Stimulated activated CD4-positive, alpha-beta T cell treated with anti-CD3 and anti-CD28 coated beads, TNF-alpha, amount 100 ng/mL, for 24 hours (primary cell): ENCODE measurements at places on chromosomes 7 and 10.

- no peak for DNase-seq
Observed at GRCh38 chr10:98488669-98489430, 42.1 kb upstream of the HPS1 start.

GRCh38 chr10:35089611-35090161 is 455 bp downstream of the CUL2 start:
- peak; percentile 2 for DNase-seq

GRCh38 chr10:125222515-125223308 is 62.3 kb upstream of the CTBP2 start:
- DNase-seq: no peak

DNA sequence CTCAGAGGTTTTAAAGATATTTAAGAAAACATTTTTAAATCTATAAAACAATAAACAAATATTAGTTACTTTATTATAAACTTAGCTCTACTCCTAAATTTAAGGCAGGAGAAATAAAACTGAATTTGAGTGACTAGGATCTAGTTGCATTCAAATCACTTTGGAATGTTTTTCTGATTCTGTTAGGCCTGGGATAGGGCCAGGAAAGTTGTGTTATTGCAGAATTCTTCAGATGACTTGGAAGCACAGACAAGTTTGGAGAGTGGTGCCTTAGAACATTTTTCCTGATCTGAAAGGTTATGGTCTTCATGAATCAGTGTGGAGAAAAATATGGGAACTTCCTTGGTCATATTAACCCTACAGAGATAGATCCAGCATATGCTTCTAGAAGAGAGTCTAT is 15.6 kb upstream of the SLC25A13 start:
- no peak for DNase-seq

DNA sequence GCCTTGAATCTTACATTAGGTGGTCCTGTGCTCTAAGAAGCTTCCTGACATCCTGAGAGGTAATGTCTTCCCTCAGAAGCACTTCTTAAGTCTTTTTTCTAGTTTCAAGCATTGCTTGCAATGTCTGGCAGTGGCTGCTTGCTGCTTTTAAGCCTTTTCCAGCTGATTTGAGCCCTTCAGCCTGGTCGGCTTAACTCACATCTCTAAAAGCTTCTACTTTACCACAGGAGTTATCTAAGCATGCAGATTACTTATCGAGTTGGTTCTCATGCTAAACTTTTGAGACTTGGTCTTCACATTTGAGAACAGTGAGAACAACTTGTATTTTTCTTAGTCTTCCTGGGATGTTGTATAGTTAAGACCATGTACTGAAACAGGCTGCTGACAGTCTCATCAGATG is 3.9 kb downstream of the LRMDA start:
- DNase-seq: no peak

- DNase-seq: no peak
Observed at GRCh38 chr10:44993922-44994751, 6.6 kb upstream of the ZNF22 start.

- no peak for DNase-seq
Observed at GRCh38 chr7:35286986-35287385, 33.1 kb upstream of the TBX20 start.

DNA sequence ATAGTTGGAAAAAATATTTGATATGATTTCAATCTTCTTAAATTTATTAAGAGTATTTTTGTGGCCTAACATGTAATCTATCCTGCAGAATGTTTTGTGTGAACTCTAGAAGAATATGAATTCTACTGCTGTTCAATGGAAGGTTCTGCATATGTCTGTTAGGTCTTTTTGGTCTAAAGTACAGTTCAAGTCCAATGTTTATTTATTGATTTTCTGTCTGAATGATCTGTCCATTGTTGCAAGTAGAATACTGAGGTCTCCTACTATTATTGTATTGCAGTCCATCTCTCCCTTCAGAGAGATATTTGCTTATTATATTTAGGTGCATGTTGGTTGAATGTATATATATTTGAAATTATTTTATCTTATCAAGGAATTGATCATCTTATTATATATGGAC is 18.9 kb upstream of the DYNC1I1 start:
- DNase-seq: no peak

DNA sequence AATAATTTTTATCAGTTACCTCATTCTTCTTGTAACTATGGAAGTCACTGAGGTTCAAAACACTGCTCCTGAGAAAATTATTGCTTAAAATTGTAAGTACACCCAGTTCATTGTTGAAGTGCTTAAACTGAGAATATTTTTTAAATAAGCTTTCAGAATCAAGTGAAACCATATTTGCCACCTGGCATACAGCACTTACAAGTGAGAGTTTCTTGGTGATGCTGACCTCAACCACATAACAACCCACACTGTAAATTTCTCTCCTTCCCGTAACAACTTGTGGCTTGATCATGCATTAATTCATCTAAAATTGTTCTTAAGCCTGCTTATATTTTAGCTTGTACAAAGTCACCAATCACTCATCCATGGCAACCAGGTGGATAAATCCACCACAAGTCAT is 34.0 kb downstream of the IMMP2L start:
- DNase-seq: no peak

- DNase-seq: no peak
Observed at GRCh38 chr10:62076891-62077290, 175.4 kb downstream of the ARID5B start.

GRCh38 chr7:102317231-102318059 is 30.8 kb downstream of the SH2B2 start:
- DNase-seq: no peak

DNA sequence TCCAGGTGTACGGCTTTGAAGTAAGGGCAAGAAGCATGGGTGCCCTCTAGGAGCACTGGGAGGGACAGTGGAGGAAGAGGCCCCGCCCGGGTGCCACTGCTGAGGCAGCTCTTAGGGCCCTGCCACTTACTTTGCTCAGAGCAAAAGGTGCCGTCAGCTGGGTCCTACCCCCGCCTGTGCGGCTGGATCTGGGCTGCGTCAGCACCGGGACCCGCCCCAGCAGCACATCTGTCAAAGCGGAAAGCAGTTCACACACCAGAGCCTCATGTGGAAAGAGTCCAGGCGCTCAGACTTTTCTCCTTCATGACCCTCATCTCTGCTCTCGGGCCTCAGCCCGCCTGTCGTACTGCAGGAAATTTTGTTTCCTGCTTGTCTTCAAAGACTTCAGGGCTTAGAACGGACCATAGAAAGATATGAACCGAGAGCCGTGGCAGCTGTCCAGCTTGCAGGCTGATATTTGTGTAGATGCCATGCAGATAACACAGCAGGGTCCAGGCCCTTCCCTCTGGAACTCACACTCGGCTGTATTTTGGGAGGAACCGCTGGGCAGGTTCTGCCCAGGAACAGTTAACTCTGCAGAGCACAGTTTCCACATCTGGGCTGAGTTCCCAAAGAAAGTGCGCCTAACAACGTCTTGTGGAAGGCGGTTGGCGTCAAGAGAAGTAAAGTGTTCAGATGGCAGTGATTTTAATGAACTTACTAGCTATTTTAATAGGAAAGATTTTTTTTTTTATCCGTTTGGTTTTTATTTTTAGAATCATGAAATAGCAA is 44.3 kb upstream of the PRKAR1B start:
- no peak for DNase-seq

DNA sequence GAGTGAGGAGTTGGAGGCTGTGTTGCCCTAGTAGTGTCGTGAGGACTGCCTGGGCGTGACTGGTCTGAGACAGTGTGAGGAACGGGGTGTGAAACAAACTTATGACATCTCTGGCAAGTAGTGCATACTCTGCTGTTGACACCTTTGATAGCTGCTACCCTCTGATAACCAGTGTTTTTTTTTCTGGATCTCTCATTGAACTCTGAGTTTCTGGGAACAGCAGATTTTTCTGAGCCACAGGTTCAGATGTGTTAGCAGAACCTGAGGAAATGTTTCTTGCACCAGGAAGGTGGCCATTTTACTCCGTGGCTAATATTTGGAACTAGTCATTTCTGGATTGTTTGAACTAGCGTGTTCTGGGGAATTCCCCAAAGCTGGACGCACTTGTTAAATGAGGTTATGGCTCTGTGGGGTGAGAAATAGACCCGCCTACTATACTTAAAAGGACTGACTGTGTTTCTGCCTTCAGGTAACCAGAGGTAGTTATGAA is 52.9 kb downstream of the AUTS2 start:
- no peak for DNase-seq

- no peak for DNase-seq
Observed at GRCh38 chr10:74913377-74913979, 87.1 kb downstream of the KAT6B start.
